T-helper 17 cell (primary cell): ENCODE measurements at places on chromosomes 12 and 14.
A peak's percentile ranks its signal among the peaks of the same experiment; 100 is the strongest.

- no peak for DNase-seq
Measured at GRCh38 chr12:108646600-108647579, 13.2 kb upstream of the SELPLG start.

DNA sequence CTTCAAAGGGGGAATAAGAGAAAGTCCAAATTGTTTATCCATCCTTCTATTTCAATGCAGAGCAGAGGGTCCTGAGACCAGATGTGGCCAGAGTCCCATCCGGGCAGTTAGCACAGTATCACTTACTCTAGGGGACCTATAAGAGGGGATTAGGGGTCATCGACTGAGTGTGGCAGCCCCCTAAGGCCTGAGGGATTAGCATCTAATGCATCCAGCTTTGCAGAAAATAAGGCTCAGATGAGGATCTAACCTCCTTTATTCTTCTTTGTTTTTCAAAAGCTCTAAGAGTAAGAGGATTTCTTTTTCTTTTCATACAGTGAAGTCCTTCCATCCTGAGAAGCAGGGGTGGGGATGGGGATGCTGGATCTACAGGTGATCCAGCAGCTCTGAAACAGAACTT lies 43.5 kb downstream of the NEUROD4 start:
- DNase-seq, result no peak

GRCh38 chr14:60944204-60944603 lies 36.7 kb downstream of the TRMT5 start:
- DNase-seq, result no peak

DNA sequence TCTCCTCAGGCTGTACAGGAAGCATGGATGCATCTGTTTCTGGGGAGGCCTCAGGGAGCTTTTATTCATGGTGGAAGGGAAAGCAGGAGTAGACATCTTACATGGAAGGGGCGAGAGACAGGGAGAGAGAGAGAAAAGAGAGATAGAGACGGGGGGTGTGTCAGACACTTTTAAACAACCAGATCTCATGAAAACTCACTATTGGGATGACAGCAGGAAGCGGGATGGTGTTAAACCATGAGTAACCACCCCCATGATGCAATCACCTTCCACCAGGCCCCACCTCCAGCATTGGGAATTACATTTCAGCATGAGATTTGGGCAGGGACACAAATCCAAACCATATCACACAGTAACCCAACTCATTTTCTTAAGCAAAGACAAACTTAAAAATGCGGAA lies 110.0 kb upstream of the EEA1 start:
- no peak for DNase-seq

- no peak for DNase-seq
Measured at GRCh38 chr12:5063149-5063548, 19.5 kb downstream of the KCNA5 start.

DNA sequence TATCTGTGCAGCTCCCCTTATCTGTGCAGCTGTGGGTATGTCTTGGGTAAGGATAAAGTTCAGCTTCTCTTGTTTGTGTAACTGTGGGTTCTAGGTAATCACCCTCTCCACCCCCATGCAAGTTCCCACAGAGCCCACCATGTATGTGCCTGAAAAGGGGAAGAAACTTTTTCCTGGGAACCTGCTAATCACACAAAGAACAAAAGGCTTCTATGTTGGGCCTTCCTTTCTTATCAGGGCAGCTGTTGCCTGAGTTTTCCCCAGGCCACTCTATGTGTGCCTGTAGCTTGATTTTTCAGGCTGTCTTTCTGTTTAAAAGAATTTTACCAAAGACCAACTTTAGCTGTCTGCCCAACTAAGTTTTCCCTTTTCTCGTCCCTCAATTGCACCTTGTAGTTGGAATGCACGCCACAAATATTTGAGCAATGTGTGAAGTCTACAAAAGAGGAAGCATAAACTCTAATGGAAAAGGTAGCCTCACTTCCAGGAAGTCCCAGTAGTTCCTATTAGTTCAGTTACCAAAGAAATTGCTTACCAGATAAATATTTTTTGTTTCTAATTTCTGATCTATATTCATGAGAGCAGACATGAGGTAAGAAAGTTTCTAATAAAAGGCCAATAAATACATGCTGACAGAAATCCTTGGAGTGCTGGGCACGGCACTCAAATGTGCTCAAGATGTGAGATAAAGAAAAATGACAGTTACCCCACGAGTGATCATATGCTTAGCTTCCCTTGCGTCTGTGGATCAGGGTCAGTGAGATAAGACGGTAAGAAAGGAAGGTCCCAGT lies 2.7 kb upstream of the GALC start:
- DNase-seq, result no peak

GRCh38 chr12:111367661-111368221 lies 1.2 kb downstream of the PHETA1 start:
- DNase-seq, result no peak

- no peak for DNase-seq
Measured at GRCh38 chr12:116538682-116539305, 20.4 kb upstream of the MAP1LC3B2 start.

GRCh38 chr12:48063530-48063929 lies 42.3 kb downstream of the SENP1 start:
- DNase-seq, result no peak

- DNase-seq, result no peak
Measured at GRCh38 chr12:108234158-108234557, 105.0 kb downstream of the CMKLR1 start.

- no peak for DNase-seq
Measured at GRCh38 chr12:105704787-105705186, 374.3 kb downstream of the C12orf75 start.

- peak; percentile 27 for DNase-seq
Measured at GRCh38 chr14:106586098-106586704, 1059.8 kb downstream of the TMEM121 start.

GRCh38 chr14:105682956-105683570 lies 156.7 kb downstream of the TMEM121 start:
- DNase-seq, result no peak

DNA sequence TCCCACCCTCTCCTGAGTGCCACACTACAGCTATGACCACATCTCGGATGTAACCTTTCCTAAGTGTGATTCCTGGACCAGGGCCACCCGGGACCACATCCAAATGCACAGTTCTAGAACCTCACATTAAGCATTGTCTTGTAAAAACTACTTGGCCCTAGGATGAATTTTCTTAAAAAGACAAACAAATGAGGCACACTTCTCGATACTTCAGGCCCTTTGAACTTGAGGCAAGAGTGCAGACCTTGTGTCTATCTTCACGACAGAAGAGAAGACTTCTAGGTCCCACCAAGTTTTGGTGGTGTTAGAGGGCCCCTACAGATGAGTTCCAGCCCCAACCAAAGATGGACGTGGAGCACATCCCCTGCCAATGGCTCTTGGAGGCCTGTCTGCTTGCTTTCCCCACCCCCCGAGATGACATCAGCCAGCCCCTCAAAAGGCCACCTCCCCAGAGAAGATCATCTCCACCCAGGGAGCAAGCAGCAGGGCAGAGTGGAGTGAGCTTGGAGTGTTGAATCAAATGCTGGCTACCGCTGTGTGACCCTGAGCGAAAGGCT lies 9.3 kb downstream of the ISCU start:
- DNase-seq, result no peak

GRCh38 chr12:86741531-86741930 lies 485.3 kb upstream of the MGAT4C start:
- no peak for DNase-seq

DNA sequence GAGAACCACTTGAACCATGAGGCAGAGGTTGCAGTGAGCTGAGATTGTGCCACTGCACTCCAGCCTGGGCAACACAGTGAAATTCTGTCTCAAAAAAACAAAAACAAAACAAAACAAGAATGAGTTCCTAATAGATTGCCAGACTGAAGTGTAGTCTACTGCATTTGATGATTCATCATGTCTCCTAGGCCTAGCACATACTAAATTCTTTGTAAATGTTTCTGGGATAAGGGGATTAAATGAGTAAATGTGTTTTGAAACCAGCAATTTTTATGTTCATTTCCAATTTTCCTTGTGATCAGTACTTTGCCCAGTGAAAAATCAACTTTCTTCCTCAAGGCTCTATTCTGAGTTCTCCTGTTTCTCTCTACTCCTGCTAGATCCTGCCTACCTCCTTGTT lies 2.9 kb upstream of the DYRK2 start:
- no peak for DNase-seq

- DNase-seq, result no peak
Measured at GRCh38 chr14:95465358-95465757, 51.1 kb downstream of the SYNE3 start.

- DNase-seq, result peak; percentile 5
Measured at GRCh38 chr12:132151145-132151765, 7.0 kb downstream of the NOC4L start.

DNA sequence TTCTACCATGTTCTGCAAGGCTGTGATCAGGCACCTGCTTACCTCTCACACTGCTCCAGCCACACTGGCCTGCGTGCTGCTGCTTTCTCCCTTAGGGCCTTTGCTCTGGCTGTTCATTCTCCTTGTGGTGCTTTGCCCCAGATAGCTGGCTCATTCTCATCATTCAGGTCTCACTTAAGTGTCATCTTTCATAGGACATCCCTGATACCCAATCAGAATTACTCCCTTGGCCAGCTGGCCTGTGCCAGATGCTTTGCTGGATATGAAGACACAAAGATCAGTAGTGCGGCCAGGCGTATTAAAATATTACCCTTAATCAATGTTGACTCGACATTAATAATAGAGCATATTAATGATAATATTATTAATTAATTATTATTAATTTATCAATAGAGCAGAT lies 143.8 kb upstream of the FGD4 start:
- no peak for DNase-seq

DNA sequence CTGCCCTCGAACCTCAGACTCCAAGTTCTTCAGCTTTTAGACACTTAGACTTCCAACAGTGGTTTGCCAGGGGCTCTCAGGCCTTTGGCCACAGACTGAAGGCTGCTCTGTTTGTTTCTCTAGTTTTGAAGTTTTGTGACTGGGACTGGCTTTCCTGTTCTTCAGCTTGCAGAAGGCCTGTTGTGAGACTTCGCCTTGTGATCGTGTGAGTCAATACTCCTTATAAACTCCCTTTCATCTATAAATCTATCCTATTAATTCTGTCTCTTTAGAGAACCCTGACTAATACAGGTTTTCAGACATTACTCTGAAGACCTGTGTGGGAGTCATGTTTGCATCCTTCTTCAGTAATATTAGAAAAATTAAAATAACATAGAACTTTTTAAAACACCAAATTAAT lies 289.1 kb downstream of the RMST start:
- DNase-seq, result no peak

DNA sequence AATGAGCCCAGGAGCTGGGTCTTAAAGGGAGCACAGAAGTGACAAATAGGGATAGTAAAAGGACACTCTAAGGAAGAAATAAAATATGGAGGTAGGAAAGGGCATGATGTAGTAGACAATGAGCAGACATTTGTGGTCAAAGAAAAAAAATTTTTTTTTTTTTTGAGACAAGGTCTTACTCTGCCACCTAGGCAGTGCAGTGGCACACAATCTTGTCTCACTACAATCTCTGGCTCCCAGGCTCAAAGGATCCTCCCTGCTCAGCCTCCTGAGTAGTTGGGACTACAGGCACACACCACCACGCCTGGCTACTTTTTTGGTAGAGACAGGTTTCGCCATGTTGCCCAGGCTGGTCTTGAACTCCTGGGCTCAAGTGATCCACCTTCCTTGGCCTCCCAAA lies 8.5 kb downstream of the FKBP3 start:
- no peak for DNase-seq

DNA sequence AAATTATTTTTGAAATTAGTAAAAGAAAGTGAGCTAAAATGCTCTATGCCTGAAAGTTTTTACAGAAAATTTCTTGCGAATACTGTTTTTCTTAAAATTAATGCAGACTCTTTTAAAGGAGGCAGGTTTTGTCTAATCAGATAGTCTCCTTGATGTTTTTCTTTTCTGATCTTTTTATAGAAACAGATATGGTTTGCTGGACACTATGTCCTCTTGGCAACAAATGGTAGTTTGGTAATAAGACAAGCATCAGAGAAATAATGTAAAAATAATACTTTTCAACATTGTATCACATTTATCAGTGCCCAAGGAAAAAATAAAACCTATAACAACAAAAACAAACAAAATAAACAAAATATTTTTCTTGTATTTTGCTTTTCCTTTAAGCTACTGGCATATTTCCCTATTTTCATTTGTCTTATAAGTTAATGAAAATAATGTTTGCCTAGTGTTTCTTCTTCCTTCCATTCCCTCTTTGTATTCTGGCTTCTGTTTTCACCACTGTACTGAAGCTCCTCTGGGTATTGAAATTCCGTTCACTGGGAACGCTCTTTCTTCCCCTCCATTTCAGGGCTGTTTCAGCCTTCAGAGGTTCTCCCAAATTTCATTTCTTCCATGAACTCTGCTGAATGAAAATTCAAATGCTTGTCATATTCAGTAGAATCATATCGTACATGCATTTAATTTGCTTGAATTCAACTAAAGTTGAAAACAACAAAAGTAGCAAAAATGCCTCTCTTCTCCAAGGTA lies 115.3 kb downstream of the TRMT5 start:
- no peak for DNase-seq

DNA sequence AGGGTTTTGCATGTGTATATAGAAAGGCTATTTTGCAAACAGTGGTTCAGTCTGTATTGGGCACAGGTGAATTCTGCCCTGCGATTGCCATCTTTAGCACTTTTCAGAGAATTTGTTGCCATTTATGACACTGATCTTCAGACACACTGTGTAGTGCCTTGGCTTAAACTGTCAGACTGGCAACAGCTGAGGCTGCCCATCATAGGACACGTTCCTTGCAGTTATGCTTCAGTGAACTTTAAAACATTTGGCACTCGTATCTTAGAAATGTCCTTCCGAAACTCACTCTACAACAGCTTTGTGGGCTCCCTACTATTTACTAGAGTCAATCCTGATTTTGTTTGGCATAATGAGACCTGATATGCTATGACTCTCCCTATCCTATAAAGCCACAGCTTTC lies 29.1 kb downstream of the AP5M1 start:
- no peak for DNase-seq

DNA sequence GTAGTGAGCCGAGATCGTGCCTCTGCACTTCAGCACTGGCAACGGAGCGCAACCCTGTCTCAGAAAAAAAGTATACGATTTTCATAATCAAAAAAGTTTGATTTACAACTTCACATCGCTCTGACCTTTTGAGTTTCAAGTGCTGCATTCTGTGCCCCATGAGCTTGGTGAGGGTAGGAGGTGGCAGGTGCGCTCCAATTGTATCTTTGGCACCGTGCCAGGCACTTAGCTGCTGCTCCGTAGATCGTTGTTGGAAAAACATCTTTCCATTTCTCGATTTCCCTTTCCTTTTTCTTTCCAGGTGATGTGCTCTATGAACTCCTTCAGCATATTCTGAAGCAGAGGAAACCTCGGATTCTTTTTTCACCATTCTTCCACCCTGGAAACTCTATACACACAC lies 203.7 kb downstream of the ETV6 start:
- DNase-seq, result no peak
